ENCODE measurements at places on chromosomes 7 and 10.
A peak's percentile ranks its signal among the peaks of the same experiment; 100 is the strongest.

GRCh38 chr7:66617295-66617694 is 11.4 kb upstream of the KCTD7 start:
- no peak for DNase-seq

DNA sequence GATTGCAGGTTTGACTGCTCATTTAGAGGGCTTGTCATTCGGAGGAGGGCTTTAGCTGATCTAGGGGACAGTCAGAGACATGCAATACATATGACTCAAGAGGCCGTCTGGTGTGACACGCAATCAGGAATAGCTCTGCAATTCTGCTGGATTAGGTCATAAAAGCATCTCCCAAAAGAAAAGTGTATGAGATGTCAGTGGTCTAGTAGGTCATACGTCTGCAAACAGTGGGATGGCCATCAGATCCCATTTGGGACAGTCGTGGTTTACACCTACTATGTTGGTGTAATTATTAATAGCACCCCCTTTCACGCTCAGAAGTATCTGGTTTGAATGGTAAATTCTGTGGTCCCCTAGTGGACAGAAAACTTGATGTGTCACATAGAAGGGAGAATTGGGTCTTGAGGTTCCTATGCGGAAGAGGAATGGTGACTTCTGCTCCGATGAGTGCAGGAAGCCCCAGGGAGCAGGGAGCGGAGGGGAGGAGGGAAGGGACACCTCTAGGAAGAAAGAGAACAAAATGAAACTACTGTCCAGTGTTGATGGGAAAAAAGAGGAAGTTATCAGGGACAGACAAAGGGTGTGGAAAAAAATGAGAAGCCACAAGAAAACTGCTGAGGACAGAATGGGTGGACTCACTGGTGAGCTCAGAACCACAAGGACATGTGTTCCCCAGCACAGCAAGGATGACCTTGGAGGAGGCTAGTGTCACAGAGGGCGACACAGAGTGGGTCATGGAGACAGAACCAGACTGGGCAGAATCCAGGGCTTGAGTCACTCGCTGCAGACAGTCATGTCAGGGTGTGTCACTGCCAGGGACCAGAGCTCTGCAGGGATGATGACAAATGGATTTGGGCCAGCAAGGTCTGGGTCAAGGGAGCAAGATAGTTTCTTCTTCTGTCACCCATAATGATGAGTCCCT is 59.9 kb downstream of the MAP3K8 start:
- peak; percentile 61 for DNase-seq

GRCh38 chr7:44195889-44196288 is 4.9 kb upstream of the YKT6 start:
- no peak for DNase-seq

DNA sequence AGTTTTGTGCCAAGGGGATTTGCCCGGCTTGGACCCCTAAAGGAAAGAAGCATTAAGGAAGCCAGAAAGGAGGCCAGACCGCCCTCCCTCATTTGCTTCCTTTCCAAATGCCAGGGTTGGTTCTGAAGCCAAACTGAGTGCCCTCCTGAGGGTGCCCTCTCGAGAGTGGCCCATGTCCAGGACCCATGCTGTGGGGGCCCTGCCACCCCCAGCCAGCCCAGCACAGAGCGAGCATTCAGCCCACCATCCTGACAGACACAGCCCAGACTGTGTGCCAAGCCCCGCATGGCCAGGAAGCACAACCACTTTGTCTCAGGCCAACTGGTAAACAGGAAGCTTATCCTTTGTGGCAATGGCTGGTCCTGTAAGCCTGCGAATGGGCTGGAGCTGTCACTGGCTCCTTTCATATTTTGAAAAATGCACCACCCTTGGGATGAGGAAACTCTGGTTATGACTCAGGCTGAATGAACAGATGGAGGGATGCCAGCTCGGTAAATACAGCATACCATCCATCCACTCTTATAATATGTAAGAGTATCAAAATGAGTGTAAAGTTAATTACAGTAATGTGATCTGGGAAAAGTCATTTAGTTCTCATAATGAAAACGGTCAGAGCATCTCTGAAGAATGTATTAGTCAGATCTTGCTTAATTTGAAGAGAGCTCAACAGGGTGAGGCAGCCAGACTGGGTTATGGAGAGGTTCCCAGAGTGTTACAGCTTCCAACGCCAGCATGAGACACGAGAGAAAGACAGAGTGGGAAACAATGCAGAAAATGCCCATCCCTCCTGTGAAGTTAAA is 65.0 kb downstream of the STK17A start:
- DNase-seq = peak; percentile 99

GRCh38 chr10:122974023-122974422 is 6.2 kb upstream of the PSTK start:
- DNase-seq = no peak

- no peak for DNase-seq
Observed at GRCh38 chr10:76990561-76990960, 647.0 kb downstream of the KCNMA1 start.

- no peak for DNase-seq
Observed at GRCh38 chr10:28788252-28788651, 110.9 kb downstream of the BAMBI start.

DNA sequence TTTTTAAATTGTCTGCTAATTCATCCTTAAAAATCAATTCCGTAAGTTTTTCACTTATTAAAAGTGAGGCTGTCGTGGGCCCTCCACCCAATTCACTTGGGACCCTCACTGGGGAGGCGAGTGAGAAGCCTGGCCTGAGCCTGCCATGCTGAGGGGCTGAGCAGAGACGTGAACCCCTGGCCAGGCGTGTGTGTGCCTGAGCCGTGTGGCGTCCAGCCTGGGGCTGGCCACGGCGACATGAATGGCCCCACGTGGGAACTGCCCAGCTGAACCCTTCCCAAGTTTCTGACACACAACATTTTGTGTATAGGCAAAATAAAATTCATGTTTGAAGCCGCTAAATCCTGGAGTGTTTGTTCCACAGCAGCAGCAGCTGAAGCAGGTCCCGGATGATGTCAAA is 13.0 kb upstream of the VIPR2 start:
- DNase-seq = no peak

DNA sequence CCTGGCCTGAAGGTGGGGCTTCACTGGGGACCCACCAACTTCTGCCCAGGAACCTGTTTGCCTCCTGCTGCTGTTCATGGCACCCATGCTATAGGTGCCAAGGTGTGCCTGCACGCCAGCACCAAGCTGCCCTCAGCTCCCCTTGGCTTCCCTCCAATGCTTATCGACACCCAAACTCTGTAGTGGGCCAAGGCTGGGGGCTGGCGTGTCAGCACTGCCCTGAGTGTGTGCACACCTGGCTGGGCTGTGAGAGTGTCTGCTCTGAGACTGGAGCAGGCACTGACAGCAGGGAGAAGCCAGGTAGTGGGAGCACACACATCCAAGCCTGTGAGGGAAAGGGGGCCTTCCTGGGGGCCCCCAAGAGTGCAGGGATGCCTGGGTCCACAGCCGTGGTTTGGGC is 43.1 kb upstream of the TUBB8 start:
- no peak for DNase-seq

DNA sequence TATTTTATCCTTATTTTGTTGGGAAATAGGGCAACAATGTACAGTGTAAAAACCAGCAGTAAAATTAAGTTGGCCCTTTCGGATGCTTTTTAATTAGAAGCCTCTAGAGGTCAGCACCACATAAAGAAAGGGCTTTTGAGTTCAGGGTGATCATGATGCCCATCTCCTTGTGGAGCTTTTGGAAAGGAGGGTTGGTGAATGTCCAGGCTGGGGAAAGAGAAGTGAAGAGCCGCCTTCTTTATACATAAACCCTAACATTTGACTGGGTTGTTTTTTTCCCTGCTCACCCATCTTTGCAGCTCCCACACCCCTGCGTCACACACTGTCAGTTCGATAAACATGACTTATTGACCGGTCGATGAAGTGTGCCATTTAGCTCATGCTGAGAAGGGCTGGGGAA is 29.8 kb downstream of the MTURN start:
- peak; percentile 70 for DNase-seq

- DNase-seq = no peak
Observed at GRCh38 chr7:107220356-107220755, 51.6 kb downstream of the HBP1 start.

DNA sequence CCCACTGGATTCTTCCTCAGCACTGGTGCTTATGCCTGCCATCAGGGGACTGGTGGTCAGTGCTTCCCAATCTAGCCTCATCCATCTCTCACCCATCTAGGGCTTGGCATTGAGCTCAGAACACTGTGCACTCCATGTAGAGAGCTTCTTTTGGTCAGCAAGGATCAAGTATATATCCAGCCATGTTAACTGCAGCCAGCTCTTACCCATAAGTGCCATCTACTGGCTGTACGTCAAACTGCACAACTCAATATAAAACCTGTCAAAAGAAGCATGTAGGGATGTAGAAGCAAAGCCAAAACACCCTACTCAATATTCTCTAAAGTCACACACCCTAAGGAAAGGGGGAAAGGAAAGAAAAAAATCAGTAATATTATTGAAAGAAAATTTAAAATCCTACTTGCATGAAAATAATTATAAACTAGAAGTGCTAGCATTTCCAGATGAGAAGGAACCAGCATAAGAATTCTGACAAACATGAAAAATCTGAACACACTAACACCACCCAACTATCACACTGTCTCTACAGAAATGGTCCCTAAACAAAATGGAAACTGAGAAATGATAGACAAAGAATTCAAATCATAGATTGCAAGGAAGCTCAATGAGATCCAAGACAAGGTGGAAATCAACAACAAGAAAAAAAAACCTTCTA is 531.1 kb upstream of the STEAP1 start:
- peak; percentile 63 for DNase-seq

DNA sequence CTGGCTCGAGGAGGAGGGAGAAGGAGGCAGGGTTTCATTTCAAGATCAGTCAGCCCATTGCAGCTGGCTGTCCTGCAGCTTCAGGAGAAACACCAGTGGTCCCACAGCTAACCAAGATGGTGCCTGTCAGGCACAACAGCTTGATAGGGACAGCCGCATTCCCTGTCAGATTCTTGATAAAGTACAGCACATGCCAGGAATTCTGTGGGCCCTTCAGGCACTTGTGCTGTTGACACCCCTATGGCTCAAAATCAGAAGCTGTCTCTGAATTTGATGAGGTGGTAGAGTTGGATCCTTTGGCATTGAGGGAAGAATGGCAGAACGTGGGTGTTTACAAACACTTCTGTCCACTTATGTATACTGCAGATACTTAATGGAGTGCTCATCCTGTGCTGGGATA is 354.3 kb downstream of the KCNMA1 start:
- DNase-seq = no peak

DNA sequence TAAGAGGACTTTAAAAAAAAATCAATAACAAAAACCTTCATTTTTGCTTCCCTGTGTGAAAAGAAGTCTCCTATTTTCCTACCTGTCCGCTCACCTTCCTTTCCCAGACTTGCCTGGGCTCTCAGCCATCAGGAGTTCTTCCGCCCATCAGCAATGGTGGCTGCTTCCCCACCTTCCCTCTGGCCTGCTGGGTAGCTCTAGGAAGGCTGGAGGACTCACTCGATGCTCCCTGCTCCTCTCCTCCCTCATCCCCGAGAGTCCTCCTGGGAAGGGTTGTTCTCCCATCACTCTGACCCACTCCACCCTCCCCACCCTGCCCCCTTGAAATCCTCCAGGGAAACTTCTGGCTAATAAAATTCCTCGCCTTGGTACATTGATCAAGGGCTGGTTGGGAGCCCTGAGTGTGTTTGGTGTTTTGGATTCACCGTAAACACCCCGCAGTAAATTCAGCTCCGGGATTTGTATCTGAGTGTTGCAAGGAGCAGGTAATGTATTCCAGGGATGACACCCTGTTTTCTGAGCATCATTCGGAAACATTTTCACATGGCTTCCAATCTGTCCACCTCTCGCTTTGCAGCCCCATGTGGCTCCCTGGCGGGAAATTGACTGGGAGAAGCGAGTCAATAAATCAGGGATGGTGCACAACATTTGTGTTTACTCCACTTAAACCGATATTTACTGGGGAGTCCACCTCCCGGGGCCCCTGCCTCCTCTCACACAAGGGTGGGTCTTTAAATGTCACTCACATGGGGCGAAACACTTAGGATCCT is 126.4 kb upstream of the SDK1 start:
- DNase-seq = no peak

GRCh38 chr7:106609416-106609815 is 51.5 kb downstream of the CCDC71L start:
- peak; percentile 81 for DNase-seq

DNA sequence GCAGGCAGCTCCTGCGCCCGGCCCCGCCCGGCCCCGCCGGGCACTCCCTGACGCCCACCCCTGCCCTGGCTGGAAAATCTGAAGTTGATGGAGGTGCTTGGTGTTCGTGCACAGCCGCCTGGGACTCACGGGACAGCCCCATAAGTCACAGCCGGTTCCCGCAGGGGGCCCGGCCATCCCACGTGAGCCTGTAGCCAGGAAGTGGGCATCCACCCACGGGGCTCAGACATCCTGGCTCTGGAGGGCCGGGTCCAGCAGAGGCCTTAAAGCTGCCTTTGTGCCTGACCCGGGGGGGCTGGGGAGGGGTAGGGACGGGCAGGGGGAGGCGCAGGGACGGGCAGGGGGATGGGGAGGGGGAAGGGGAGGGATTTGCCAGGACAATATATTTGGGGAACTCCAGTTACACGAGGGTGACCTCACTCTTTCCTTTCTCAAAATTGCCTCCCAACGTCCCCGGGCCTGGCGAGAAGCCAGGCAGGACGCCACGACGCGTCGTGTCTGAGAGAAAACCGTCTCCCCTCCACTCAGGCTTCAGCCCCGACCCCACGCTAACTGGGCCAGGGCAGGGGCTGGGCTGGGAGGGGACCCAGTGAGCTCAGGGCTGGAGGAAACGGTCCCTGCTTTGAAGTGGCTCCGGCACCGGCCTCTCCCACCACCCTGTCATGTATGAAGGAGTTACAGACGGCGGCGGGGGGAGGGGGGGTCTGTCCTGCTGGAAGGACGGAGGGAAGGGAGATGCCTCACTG is 82.1 kb upstream of the PDGFA start:
- DNase-seq = no peak

- peak; percentile 45 for DNase-seq
Observed at GRCh38 chr10:91023700-91024398, 103.0 kb upstream of the ANKRD1 start.

GRCh38 chr7:91165846-91166230 is 98.4 kb upstream of the FZD1 start:
- DNase-seq = no peak

DNA sequence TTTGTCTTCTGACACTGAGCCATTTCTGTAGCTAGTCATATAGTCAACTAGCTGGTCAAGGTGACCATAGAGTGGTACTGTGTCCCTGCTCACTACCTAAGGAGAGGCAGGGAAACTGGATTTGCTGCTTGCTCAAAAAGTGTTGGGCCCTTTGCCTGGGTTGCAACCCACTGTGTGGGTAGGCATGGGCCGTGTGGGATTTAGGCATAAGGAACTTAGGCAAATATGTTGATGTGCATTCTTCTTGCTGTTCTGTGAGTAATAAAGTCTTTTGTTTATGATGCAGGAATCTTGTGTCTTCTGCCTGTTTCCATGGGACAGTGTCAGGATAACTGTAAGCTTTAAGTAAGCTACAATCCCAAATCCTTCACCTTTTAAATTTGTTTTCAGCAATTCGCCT is 23.1 kb upstream of the TCTN3 start:
- no peak for DNase-seq

- DNase-seq = no peak
Observed at GRCh38 chr7:150897502-150898474, 45.5 kb downstream of the AOC1 start.
